Stimulated activated CD4-positive, alpha-beta T cell treated with anti-CD3 and anti-CD28 coated beads, Interleukin-12 subunit alpha, Interleukin-12 subunit beta, amount 100 ng/mL, for 48 hours (primary cell): ENCODE measurements at places on chromosomes 7 and 10.

DNA sequence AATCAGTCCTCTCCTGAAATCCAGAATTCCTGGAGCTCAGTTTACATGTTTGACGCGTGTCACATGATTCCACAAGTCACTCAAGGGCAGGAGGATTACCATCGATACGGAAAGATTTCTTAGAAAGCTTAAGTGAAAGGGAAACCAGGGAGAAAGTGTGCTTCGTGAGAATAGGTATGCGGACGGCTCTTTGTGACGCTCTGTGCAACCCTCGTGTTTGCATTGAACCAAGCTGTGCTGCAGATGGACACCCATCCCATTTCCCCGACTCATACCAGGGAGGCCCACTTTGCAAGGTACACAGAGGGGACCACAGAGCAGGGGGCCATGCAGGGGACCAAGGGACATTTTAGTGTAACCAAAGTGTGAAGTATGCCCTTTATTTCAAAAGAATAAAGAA lies 43.2 kb downstream of the IKZF1 start:
- no peak for DNase-seq

GRCh38 chr10:46317889-46318288 lies 31.1 kb downstream of the ANTXRL start:
- DNase-seq, result no peak

DNA sequence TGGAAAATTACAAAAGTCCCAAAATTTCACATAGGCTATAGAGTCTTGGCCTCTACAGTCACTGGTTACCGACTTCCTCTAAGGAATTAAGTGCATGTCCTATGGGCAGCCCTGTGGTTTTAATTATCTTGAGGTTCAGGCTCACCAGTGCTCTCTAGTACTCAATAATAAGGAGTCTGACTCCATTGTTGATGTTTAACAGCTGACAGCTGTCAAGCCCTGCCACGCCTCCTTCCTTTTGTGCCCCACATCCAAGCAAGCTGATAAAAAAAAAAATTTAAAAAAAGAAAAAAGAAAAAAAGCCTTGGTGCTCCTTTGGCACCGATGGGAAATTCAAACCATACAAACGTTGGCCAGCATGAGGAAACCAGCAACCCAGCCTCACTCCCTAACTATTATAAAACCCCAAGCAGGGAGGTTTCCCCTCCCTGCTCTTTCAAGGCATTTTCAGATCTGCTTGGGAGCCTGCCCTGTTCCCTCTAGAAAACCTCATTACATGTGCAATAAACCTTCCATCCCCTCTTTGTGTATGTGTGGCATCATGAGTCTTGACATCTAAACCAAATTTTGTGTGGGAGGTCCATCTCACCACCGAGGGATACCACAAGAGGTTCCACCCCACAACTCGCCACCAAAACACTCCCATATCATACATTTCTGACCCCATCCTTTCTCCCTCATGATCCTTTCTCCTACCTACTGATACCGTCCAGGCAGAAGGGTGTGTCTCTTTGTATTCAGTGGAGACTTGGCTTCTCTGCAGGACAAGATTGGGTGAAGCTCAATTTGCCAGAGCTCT lies 70.9 kb upstream of the CCDC71L start:
- DNase-seq, result no peak

- DNase-seq, result no peak
Observed at GRCh38 chr10:100717166-100717565, 28.2 kb upstream of the PAX2 start.

DNA sequence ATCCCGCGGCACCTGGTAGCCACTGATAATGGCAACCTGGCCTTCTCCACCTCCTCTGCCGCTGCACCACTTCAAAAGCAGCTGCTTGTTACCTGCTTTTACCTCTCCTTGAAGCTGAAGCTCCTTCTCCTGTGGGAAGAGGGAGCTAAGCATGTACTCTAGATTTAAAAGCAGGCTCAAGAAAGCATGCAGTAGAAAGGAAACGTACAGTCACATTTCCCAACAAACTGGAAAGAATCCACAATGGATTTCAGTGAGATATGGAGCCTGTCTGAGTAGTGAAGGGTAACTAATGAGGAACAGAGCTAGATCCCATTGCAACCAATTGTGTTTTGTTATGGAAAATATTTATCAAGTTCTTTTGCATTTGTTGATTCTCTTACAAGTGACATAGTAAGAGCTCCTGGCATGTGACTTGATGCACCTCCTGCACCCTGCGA lies 457.4 kb upstream of the GALNT17 start:
- DNase-seq, result no peak

GRCh38 chr7:141978351-141978750 lies 4.8 kb upstream of the TAS2R38 start:
- no peak for DNase-seq

DNA sequence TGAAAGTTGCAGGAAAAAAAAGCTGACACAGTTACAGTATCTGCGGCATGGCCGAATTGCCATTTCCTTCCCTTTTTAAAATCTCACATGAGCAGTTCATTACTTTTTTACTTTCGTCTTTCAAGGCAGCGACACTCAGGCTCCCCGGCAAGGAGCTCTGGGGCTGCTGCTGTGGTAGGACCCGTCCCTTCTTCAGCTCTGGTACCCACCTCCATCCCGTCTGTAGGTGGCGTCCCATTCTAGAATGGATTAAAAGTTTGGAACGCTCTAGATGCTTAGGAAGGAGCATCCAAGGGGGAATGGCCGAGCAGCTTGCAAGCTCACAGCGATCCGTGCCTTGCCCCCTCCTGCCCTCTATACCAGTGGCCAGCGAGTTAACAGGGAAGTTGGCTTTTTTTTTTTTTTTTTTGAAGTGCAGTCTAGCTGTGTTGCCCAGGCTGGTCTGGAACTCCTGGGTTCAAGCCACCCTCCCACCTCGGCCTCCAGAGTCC lies 22.8 kb upstream of the TTYH3 start:
- no peak for DNase-seq

GRCh38 chr10:43623351-43623750 lies 17.1 kb downstream of the ZNF485 start:
- DNase-seq, result no peak
